ENCODE measurements at places on chromosomes 11 and 22.

DNA sequence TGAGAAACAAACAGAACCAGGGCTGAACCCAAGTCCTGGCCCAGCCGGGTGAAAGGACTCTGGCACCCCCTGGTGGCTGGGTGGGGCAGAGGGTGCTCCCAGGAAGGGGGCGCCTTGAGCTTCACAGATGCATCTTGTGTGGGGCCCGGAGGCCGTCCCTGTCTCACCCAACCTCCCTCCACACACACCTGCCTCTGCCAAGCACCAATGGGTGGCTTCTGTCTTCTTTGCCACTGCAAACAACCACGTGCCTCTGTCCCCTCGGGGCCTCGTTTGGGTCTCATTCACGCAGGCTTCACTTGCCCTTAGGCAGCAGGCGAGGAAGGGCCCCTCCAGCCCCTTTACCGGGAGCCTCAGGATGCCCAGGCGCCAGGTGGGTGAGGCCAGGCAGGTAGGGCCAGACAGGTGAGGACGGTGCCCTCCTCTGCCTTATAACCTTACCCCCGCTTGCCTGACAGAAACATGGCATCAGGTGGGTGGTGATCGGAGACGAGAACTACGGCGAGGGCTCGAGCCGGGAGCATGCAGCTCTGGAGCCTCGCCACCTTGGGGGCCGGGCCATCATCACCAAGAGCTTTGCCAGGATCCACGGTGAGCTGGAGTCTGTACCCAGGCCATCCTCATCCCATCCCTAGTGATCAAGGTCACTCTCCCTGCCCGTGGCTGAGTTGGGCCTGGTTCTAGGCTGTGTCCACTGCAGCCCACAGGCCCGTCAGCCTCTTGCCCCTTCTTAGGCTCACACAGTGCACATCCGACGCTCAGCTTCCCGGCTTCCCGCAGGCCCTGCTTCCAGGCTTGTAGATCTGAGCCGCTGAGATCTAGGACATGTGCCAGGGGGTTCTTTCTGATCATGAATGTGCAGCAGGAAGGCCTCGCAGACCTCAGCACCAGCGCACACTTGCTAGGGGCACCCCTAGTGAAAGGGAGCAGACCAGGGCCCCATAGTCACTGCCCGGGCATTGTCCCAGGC is 17.2 kb downstream of the POLR3H start:
- DNase-seq, result peak; percentile 78

- no peak for DNase-seq
Measured at GRCh38 chr11:33405834-33406602, 148.8 kb downstream of the HIPK3 start.

DNA sequence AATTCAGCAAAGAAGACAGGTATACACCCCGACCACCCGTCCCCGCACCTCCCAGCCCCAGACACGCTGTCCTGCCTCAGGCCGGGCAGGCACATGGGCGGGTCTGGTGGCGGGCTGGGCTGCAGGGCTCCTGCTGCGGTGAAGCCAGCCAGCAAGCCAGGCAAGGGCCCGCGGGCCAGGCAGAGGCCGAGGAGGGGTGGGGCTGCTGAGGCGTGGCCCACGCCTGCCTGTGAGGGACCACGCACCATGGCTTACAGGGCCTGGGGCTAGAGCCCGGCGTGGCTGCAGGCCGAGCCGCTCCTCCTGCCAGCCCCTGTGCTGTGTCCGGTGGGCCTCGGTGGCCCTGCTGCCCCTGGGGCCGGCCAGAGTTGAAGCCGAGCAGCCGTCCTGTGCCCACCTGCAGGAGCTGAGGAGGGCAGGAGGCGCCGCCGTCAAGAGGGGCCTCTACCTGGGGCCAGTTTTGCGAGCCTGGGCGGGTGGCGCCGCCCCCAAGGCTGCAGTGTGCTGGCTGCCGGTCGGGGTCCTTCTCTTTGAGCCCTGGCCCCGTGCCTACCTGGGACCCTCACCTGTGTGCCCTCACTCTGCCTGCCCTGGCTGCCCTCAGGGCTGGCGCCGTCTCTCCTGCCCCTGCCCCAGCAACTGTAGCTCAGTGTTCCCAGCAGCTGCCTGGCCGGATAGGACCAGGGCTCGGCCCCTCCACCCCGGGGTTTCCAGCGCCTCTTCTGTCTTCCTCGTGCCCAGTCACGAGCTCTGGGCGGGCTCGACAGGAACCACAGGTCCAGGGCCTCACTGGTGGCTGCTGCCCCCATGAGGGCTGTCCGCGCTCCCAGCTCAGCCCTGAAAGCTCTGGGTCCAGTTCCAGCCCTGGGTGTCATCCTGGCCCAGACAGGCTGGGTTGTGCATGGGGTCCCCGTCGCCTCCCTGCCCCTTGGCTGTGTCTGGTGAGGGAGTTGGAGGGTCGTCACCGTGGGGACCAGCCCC is 38.4 kb downstream of the MOB2 start:
- no peak for DNase-seq

GRCh38 chr11:123344790-123345357 is 85.2 kb upstream of the GRAMD1B start:
- DNase-seq, result no peak

DNA sequence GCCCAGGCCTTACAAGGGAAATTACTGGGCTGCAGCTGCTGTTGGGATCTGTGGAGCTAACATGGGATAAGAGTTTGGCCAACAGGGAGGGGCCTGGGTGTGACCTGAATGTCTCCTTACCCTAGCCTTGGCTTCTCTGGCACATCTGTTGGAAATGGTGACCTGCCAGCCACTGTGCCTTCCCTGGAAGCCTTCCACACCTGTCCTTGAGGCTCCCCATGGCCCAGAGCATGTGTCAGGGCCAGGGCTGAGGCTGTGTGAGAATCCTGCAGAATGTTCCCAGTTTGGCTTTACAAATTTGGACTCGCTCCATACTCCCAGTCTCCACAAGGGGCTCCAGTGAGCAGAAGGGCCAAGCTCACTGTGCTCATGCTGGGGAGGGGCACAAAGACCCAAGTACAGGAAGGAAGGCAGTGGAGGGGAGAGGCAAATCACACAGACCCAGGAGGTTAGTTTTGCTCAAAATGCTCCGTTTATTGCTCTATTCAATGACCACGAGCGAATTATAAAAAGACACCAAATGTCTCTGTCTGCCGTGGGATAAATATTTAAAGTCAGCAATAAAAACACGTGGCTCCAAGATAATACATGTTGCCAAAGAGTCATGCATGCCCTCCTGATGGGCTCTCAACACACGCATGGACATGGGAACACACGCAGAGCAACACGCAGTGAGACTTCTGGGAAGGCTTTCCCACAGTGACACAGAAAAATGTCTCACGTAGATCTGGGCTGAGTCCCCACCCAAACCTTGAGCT is 1.7 kb upstream of the IGSF22 start:
- DNase-seq, result peak; percentile 33

- no peak for DNase-seq
Measured at GRCh38 chr11:67410369-67410831, 5.1 kb upstream of the CARNS1 start.

- no peak for DNase-seq
Measured at GRCh38 chr11:44277196-44278090, 32.5 kb downstream of the ALX4 start.

DNA sequence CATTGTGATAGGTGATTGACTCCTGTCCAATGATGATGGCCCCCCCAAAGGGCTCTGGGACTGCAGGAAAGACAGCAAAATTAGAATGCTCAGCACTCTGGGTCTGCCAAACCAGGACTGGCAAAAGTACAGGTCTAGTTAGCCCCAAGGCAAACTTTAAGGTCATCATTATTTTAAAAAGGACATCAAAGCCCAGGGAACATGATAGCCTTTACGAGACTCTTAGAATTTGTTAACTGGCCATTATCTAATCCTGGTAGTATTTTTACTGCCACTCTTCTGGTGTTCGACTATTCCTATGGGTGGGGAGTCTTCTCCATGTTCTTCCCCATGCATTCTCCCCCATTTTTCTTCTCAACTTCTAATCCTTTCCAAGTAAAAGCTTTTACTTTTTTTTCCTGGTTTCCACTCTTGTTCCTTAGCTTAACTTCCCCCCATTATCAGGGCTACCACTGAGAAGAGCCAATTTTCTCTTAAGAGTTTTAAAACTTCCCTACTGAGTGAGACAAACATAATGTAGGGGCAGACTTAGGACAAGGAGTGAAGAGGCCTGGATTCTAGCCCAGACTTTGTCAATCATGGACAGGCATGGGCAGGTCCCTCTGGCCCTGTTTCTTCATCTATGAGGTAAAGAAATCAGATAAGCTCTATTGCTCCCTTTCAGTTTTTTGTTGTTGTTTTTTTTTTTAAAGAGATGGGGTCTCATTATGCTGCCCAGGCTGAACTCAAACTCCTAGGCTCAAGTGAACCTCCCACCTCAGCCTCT is 7.1 kb downstream of the DDB1 start:
- DNase-seq, result no peak

DNA sequence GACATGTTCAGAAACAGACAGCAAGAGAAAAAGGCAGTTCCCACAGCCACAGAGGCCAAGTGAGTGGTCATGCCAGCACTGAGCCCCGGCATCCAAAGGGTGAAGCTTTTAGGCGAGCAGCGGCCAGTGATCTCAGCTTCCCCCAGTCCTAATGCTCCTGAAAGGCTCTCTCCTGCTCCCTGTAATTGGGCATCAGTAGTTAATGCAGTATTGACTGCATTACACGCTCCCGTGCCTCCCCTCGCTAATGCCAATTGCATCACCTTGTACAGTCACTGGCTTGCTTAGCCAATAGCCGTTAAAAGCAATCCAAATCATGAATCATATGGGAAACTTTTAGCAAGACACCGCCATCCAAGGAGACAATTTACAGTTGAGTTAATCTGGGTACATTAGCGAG is 4.9 kb downstream of the LMO1 start:
- DNase-seq, result no peak

GRCh38 chr11:13215149-13215548 is 62.4 kb upstream of the BMAL1 start:
- no peak for DNase-seq

GRCh38 chr11:47861728-47862127 is 13.6 kb upstream of the NUP160 start:
- no peak for DNase-seq

GRCh38 chr11:131993246-131993645 is 622.8 kb downstream of the NTM start:
- DNase-seq, result no peak

DNA sequence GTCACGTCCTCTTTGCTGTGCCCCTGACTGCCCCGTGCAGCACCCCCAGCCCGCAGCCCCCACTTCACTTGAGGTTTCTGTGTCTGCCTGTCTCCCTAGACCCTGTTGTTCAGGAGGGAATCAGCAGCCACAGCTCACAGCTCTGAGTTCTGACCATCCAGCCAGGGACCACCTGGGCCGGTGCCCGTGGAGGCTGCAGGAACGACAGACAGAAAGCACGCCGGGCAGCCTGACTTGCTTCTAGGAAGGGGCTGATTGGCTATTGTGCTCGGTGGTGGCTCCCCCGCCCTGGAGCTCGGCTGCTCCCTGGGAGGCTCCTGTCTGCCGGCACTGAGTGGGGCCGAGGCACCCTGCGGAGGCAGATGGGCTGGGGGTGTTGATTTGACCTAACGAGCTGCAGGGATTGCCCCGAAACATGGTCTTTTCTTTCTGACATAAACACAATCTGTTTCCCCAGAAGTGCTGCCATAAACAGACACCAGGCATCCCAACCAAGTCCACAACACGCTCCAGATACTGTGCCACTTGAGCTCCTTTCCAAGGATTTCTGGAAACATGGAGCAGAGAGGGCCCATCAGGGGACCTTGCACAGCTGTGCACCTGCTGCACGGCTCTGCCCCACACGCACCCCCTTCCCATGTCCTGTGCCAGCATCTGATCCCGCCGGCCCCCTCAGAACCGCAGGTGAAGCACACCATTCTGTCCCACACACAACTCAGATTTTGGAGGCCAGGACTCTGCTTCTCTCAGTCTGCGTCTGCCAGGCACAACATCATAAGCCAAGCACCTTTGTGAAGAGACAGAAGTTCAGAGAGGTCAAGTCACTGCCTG is 855.9 kb downstream of the TBC1D22A start:
- no peak for DNase-seq

DNA sequence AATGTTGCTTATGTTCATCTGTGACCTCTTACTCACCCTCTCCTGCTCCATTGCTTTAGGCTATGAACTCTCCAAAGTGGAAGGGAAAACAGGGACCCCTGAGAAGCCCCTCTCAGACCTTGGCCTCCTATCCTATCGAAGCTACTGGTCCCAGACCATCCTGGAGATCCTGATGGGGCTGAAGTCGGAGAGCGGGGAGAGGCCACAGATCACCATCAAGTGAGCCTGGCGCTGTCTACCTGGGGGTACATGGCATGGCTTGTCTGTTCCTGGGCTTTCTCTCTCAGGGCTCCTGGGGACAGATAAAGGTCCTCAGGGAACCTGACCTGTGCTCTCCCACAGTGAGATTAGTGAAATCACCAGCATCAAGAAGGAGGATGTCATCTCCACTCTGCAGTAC is 2.1 kb downstream of the RNASEH2C start:
- DNase-seq, result no peak

DNA sequence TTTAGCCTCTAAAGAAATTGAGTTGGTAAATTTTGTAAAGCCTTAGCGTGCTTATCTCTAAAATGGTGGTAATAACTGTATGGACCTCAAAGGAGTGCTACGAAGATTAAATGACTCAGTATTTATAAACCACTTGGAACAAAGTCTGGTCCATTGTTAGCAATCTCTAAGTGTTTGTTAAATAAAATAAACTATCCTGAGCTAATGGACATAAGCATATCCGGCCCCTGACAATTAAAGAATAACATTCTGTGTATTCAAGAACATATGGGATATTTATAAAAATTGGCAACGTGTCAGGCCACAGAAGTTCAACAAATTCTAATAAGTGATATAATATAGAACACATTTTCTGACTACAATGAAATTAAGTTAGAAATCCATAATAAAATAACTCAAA is 71.0 kb downstream of the MYEOV start:
- no peak for DNase-seq

GRCh38 chr22:37498289-37498909 is 12.2 kb upstream of the MFNG start:
- DNase-seq, result peak; percentile 86

DNA sequence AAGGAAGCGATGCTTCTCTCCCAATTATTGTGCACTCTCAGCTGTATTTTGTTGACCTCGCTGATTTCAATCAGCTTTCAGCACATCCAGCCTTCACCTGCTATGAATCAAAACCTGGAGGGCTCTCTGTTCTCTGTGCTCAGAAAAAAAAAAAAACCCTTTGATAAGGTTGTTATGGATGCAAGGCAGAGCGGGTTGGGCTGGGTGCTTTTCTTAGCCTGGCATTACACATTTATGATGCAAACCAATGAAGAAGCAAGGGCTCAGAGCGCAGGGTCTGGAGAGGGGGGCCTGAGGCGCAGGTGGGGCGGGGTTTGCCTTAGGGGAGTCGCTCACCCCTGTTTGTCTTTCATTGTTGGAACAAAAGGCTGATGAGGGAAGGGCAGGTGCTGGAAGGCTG is 86.0 kb upstream of the CADM1 start:
- no peak for DNase-seq

Measured in naive thymus-derived CD8-positive, alpha-beta T cell (primary cell).